DMS153 (cell line): ENCODE measurements at places on chromosomes 6 and 20.
A peak's percentile ranks its signal among the peaks of the same experiment; 100 is the strongest.

DNA sequence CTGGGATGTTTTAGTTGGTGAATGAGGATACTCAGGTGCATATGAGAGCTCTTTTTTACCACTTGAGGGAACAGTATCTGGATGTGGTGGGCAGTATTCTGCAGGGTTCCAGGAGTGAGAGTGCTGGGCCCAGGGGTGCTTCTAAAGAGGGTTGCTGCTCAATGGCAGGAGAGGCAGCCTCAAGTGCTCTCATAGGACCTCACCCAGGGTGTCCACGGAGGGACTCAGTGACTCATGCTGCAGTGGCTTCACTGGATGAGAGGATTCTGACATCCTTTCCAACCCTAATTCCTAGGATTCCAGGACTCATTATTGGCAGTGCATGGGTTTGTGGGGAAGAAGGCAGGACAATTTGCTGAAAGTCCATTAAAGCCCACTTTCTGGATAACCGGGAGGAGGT lies 176.6 kb upstream of the FERMT1 start:
- no peak for DNase-seq

DNA sequence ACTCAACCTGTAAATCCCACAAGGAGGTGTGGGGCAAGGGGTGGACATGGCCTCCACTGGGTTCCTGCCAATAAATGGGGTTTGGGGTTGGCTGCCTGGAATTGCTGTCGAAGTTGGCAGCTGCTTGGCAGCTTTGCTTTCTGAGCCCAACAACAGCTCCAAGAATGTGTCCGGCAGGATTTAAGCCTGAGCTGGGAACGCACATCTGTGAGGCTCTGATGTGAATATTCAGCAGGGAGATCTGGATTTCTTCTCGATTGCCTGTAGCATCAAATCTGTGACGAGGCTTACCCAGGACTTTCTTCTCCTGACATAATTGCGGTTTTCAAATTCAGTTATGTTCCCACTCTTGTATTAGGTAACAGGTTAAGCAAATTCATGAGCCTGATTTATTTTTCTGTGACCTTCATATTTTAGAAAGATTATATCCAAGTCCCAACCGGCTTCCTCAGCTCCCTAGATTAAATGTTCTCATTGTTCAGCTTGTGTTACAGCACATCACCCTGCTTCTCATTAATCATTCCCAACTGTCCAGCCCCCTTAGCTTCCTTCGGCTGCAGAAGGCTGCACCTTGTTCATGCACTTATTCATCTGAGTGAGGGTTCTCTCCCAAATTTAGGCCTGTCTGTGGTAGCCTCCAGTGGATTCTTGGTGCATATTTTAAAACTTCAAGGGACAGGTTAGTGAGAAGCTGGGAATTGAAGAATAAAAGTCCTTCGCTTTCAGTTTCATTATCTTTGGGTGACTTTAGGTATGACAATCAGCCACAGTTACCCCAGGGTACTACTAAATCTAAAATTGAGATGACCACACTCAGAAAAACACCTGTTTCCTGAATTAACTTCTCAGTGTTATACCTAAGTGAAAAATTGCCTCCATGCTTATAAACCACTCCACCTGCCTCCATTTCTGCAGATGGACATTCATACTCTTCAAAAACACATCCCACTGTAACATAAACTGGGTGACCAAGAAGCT lies 310.0 kb downstream of the ESR1 start:
- DNase-seq: no peak

DNA sequence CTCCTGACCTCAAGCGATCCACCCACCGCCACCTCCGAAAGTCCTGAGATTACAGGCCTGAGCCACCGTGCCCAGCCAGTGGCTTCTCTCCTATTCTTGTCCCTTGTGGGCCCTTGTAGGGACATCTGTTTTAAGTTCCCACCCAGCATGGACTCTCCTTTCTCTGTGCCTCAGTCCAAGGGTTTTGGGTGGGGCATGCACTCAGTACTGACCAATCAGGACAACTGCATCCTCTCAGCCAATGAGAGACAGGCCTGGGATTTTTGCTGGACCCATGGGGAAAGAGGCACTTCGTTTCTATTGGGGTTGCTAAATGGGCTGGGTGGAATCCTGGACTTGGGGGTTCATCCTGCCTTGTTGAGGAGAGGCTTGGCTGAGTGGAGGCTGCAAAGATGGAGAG lies 34.4 kb downstream of the SNAI1 start:
- no peak for DNase-seq

DNA sequence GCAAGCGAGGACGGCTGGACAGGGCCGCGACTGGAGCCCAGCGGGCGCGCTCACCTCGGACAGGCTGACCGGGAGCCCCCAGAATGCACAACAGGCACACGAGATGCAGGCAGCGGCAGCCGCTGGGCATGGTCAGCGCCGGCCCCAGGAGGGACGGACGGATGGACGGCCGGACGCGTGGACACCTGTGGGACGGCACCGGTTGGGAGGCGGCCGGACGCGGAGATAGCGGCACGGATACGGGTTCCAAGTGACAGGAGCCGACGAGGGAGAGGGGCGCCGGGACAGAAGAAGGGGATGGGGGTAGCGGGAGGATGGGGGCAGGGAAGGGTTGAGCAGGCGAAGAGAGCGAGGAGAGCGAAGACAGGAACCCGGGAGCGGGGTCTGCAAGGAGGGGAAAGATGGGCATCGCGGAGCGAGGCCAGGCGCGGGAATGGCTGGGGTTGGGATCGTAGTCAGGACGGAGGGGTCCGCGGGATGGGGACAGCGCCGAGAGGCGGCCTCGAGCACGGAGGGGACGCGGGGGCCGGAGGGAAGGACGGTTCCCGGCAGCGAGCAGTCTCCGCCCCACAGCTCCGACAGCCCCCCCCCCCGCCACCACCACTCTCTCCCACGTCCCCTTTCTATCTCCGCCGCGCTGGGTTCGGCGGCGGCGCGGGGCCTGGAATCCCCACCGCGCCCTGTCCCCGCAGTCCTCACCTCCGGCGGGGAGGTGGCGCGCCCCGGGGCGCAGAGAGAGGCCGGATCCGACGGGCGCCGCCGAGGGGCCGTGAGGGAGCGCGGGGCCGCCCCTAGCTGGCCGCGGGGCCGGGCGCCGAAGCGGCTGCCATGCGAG lies 435 bp downstream of the DLK2 start:
- DNase-seq: peak; percentile 27

DNA sequence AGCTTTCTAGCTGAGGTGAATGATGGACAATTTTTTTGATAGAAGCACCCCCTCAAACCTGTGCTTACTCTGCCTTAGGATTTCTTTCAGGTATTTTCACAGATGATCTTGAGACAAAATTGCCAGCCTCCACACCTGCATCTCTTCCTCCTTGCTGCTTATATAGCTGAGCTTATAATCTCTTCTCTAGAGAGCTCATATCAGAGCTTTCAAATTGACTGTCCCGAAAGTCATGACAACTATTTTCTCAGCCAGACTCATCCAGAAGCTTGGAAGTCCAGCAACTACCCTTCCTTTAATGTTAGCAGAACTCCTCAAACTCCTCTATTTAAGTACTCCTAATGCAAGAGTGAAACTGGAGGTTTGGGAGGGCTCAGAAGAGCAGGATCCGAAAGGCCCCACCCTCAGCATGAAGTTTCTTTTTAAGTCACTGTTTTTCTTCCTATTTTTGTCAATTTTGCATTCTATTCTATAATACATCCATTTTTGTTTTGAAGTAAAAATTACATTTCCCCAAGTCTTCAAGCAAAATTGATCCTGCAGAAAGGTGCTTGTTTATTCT lies 12.7 kb downstream of the CGA start:
- DNase-seq: no peak

DNA sequence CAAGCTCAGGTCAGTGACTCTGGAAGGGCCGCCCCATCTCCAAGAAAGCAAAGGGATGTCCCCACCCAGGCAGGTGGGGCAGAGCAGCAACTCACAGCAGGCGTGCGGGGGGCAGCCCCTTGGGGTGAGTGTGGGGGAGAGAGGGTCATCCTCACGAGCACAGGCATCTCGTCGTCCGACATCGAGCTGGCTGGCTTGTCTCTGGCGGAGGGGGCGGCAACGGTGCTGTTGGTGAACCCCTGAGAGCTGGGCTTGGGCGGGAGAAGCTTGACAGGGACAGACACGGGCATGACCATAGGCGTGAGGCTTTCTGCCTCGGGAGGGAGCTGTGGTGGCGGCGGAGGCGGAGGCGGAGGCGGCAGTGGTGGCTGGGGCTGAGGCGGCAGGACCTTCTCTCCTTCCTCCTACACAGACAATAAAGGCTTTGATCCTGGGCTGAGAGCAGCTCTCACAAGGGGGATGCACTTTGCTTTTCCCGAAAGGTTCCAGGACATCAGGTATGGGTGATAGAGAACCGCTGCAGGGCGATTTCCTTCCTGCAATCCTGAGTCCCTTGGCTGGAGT lies 45.6 kb upstream of the MRPS10 start:
- DNase-seq: no peak

DNA sequence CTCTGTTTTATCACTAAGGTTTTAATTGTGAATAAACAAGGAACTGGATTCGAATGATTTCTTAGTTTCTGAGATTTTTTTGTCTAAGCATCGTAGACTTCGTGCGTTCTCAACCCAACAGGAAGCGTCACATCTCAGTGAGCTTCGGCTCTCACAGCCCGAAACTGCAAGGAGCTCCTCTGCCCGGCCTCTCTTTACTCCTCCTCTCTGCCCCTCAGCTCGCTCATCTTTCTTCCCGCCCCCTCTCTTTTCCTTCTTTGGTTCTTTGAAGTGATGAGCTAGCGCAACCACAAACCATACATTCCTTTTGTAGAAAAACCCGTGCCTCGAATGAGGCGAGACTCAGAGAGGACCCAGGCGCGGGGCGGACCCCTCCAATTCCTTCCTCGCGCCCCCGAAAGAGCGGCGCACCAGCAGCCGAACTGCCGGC lies 480 bp upstream of the NT5E start:
- DNase-seq: no peak

GRCh38 chr6:4350567-4351519 lies 215.5 kb upstream of the ECI2 start:
- no peak for DNase-seq

GRCh38 chr6:131574133-131574532 lies 1.1 kb downstream of the ARG1 start:
- DNase-seq: no peak

DNA sequence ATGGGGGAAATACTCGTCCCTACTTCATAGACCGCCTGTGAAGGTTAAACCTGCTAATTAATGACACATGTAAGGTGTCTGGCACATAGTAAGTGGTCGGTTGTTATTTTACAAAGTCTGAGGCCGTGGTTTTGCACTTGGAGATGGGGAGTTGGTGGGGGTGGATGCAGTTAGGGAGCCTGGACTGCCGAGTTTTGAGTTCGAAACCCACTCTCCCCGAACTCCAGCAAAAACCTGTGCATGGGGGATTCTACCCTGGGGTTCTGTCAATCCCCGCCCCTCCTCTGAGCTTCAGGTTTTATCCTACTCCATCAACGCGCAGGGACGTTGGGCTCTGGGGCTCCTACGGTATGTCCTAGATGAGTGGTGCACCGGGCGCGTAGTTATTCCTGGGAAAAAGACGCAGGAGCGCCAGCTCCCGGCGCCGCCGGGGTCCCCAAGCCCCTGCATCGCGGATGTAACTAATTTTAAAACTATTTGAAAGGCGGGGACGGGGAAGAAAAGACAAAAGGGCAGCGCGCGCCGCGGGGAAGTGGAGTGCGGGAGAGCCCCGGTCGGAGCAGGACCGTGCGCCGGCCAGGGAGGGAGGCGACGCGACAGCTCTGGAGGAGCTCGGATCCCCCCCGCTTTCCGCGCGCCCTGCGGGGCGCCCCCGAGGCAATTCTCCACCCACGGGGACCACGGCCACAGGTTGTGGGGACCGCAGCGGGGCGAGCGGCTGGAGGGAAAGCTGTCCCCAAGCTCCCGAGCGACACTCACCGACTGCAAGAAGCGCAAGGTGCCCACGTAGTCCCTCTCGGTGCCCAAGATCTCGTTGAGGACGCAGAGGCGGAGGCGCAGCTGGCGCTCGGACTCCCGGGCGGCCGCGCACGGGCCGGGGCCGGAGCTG lies 672 bp downstream of the PREX1 start:
- no peak for DNase-seq

DNA sequence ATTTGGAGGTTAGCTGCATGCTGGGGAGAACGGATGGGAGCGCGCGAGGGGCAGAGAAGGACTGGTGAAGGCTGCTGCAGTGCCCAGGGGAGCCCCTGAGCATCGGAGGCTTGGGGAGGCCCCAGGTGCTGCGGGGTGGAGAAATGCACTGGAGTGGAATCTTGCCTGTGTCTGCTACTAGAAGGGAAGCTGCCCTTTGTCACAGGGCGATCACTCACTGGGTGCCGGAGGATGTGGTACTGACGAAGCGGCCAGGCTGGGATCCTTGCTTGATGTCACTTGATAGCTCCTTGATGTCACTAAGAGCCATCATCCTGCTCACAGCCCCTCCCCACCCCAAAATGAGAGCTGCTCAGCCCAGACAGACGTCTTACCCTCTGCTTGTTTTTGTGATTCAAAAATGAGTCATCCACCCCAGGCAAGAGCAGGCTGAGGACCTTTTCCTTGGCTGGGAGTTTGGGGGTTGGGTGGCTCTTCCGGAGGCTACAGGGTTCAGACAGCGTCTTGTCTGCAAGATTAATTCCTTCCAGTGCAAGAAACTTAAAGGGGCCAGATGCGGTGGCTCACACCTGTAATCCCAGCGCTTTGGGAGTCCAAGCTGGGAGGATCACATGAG lies 62.6 kb upstream of the PMEPA1 start:
- no peak for DNase-seq

DNA sequence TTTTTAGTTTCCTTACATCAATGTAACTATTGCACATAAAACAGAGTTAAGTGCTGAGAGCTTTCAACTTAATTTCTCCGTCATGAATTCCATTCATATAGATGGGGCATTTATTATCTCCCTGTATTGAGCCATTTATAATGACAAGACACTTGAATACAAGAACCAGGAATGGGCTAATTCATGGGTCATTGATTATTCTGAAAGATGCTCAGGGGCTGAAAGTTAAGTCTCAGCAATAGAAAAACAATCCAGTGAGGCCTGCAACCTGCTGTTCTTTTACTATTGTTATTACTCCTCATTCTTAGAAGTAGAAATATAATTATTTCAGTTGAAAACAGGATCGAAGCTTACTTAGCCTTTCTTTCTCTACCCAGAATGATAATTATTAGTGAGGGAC lies 307.7 kb downstream of the MMUT start:
- DNase-seq: no peak
